KBM-7 (cell line): ENCODE measurements at places on chromosomes 12 and 14.
A peak's percentile ranks its signal among the peaks of the same experiment; 100 is the strongest.

- no peak for DNase-seq
Measured at GRCh38 chr12:76272287-76272686, 75.9 kb downstream of the BBS10 start.

DNA sequence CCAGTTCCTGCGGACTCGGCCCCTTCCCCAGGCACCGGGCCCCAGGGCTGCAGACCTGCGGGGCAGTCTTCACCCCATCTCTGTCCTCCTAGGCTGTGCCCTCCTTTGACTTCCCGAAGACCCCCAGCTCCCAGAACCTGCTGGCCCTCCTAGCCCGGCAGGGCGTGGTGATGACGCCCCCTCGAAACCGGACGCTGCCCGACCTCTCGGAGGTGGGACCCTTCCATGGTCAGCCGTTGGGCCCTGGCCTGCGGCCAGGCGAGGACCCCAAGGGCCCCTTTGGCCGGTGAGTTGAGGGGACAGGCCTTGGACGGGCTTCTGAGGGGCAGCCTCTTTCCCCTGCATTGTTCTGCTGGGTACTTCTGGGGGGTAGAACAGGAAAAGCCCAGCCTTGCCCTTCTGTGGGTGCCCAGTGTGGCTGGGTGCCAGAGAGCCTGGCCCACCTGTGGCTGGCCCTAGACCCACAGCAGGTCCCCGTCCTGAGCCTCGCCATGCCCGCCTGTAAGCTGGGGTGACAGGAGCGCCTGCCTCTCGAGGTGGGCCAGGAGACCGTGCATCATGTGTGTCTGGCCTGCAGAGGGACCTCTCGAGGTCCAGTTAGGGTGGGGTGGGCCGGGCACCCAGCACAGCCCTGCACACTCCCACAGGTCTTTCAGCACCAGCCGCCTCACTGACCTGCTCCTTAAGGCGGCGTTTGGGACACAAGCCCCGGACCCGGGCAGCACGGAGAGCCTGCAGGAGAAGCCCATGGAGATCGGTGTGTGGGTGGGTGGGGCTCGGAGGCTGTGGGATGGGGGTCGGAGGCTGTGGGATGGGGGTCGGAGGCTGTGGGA is 12.6 kb upstream of the PUS1 start:
- no peak for DNase-seq

DNA sequence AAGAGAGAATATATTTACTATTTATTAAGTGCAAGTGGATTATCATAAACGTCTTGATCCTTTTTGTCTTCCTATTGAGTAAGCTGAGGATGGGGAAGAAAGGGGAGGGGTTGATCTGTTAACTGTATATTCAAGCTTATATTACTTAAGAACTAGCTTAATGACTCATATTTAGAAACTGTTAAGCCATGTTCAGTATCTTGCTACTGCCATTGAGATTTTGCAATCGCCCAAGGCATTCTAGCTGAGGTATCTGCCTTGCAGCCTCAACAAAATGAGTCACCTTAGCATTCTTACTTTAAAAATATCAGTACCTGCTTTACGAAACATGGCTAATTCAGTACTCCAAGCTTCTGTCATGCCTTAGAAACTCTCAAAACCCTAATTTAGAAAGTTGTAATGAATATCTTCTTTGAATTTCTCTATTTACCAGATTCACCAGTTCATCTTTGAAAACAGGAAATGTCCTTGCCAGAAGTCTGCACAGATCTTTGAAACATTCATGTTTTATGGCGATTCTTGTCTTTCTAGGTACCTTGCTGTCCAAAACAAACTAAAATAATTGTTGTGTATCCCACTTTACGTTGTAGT is 76.1 kb downstream of the ALG10B start:
- no peak for DNase-seq

- DNase-seq, result peak; percentile 1
Measured at GRCh38 chr12:85836197-85837090, at the start of gene RASSF9. TSS of gene RASSF9 (minus strand) at chr12:85836409. CDS start at chr12:85836201, 208 bp downstream.

DNA sequence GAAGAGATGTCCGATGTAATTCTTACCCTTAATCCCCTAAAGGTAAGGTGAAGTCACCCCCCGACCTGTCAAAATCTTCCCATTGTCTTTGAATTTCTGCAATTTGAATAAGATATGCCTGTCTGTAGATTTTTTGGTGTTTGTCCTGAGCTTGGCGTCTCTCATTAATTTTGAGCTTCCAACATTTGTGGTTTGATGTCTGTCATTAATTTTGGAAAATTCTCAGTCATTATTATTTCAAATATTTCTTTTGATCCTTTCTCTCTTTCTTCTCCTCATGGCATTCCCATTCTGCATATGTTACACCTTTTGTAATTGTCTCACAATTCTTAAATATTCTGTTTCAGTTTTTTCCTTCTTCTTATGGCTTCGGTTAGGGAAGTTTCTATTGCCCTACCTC is 60.1 kb downstream of the EPS8 start:
- DNase-seq, result no peak

DNA sequence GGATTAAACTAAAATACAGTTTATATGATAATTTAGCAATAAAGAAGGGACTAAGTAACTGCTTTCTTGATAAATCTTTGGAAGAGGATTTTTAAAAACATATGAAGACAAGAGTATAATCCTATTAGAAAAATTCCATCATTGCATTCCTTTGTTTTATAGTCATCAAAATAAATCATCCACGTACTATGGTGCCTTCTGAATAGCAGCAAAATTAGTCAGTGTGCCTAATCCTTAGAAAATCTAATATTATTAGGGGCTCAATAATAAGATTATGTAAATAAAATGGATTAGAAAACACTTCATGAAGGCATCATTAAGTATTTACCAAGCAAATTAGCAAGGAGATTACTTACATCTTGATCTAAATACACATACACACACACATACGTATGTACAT is 102.1 kb downstream of the KCNH5 start:
- no peak for DNase-seq

DNA sequence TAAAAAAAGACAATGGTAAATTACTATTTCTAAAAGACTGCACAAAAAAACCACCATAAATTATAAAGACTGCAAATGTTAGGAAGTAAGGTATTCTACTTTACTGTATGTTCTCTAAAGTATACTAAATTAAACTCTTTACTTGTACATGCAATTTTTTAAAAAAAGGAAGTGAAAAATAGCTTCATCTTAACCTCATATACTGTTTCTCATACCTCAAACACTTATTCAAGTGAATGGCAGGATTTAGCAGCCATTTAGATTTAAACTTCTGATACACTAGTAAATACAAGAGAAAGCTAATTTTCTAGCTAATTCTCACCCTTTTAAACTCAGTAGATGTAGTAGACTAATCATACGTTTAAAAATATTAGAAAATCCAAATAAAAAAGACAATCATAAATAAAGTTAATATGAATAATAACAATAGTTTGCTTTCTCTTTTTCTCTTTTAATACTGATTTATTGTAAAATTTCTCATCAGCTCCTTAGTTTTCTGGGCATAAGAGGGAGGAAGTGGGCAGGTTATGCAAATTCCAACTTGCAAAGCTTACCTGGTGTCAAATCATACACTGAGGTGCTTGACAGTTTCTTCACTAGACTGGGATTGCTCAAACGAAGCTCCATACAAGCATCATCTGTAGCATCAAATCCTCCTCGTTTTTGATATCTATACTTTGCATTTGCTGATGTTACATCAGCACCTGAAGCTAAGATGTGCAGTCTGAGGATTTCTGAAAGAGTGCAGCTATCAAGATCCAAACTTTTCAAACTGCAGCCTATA is 71.0 kb upstream of the CFL2 start:
- no peak for DNase-seq

DNA sequence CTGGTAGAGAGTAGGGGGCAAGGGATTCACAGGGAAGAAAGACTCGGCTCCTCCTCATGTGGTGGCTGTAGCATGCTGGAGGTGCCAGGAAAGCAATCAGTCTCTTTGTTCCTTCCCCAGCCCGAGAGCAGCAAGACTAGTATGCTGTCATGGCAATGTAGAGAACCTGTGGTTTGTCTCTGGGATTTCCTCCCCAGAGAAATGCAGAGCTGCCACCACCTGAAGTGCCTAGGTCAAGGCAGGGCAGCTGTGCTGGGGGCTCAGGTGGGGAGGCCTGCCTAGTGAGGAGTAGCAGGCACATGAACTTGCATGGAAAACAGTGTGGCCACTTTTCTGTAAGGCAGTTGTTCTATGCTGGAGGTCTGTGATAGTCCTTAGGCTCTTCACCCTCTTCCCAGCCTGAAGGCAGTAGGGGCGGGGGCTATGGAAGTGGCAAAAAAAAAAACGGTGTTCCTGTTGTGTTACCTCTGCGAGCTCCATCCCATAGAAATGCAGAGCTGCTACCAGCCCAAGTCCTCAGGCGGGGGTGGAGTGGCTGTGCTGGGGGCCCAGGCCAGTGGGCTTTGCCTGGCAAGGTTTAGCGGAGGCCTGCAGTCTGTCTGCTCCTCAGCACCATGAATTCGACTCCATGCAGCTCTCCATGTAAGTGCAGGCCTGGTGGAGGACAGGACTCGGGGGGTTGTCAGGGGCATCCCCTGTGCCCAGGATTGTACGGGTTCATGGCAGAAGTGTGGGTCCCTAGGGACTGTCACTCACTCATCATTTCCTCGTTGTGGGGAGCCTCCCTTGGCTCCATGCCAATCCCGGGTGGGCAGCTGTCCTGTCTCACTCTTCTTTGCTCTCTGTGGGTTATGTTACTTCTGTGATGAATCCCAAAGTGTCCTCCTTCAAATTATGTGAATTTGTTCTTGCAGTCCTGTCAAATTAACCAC is 4.1 kb upstream of the CLEC4D start:
- DNase-seq, result no peak
